ENCODE measurements at places on chromosomes 1 and 21.

DNA sequence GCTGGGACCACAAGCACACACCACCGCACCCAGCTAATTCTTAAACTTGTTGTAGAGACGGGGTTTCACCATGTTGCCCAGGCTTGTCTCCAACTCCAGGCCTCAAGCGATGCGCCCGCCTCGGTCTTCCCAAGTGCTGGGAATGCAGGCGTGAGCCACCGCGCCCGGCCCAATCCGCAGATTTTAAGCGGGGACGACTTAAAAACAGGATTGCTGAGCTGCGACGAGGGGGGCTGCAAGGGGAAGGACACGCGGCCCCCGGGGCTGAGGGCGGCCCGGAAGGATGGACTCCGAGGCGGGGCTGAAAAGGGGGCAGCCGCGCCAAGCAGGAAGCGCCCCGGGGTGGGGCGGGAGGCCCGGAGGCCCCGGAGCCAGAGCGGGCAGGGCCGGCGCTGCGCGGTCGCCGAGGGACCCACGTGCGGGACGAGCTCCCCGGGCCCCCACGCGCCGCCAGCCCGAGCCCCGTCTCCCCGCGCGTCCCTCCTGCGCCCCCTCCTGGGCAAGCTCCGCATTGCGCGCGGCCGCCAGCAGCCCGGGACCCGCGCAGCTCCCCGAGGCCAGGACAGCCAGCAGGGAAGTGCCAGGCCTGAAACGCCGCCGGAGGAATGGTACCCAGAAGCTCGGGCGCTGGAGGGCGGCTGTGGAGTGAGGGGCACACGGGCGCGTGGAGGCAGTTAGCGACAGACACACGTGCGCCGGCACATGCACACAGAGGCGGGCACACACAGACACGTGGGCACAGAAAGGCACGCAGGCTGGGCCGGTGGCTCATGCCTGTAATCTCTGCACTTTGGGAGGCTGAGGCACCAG, 5.5 kb upstream of the PRKCZ start:
- DNase-seq = peak; percentile 83

GRCh38 chr21:41703857-41704501, 62.9 kb downstream of the RIPK4 start:
- no peak for DNase-seq

GRCh38 chr1:169959686-169960085, 66.0 kb upstream of the SCYL3 start:
- peak; percentile 47 for DNase-seq

DNA sequence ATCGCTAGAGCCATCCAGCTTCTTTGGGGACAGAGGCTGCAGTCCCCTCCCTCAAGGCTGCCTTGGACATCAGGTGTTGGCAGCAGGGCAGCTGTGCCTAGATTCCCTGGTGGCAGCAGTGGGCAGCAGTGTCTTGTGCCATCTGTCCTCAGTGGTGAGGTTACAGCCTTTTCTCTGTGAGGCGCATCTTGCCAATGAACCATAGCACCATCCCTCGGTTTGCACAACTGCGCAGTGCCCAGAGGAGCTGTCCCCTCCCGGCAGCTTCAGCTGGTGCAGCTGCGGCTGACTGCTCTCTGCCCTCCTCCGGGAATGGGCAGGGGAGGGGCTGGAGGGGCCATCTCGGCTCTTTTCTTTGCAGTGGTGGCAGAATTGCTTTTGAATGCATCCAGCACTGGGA, 59.0 kb upstream of the C8B start:
- DNase-seq = no peak

- peak; percentile 87 for DNase-seq
These were observed 1793.9 kb downstream of the NCAM2 start for GRCh38 chr21:22791986-22792560.

GRCh38 chr1:194366705-194367104, 1180.3 kb upstream of the B3GALT2 start:
- DNase-seq = no peak

DNA sequence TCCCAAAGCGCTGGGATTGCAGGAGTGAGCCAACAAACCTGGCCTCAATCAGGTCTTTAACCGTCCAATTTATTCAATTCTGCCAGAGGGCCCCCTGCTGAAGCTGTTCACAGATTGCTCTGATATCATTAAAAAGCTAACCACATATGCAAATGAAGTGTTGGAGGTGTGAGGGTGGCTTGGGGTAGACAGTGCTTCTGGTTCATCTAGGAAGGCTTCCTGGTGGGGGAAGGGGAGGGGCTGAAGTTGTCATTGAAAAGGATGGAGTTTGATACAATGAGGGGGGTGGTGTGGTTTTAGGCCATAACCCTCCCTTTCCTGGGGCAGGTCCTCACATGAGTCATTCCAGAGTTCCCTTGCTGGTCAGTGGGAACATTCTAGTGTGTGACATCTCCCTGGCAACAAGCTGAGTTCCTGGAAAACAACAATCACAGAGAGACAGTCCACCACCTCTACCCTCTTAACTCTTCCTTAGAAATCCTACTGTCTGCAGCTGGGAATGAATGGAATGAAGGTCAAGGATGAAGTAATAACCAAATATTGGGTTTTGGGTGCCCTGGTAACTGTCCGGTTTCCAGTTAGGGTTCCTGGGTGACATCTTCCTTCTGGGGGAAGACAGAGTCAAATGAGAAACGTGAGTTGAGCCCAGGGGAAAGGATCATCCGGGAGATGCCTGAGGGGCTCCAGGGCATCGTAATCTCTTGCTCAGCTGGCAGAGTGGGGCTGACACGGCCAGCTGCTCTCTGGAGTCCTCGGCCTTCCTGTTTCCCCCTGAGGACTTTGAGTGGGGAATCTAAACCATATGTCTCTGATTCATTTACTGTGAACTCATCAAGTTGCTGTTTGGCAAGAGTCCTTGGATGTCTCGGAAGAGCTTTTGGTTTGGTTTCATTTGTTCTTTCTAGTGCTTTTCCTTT, 32.2 kb downstream of the BATF3 start:
- DNase-seq = peak; percentile 96

- no peak for DNase-seq
These were observed 202.9 kb upstream of the ADGRL2 start for GRCh38 chr1:81597720-81598426.

DNA sequence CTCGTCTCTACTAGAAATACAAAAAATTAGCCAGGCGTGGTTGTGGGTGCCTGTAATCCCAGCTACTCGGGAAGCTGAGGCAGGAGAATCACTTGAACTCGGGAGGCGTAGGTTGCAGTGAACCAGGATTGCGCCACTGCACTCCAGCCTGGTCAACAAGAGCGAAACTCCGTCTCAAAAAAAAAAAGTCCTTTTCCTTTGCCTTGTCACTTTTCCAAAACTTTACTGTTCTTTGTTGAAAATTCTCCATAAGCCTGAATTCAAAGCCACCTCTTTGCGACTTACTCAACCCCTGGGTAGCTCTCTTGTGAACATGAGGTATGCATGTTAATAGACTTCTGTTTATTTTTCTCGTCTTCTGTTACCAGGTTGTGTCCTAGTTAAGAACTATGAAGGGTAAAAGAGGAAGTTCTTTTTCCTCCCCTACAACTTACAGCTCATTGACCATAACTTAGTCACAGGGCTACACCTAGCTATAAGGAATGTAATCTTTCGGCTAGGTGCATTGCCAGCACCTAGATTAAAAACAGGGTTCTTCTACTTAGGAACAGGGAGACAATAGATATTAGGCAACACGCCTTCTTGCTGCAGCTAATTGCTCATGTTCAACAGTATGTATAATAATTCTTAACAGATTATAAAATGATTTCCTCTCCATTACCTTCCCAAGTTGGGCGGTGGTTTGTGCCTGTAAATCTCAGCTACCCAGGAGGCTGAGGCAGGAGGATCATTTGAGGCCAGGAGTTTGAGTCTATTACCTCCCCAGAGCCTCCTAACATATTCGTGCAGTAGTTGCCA, 40.9 kb downstream of the PTAFR start:
- no peak for DNase-seq

GRCh38 chr1:108734171-108734865, 12.2 kb upstream of the STXBP3 start:
- DNase-seq = no peak

- DNase-seq = peak; percentile 12
These were observed 9.6 kb downstream of the OSCP1 start for GRCh38 chr1:36440646-36441045.

DNA sequence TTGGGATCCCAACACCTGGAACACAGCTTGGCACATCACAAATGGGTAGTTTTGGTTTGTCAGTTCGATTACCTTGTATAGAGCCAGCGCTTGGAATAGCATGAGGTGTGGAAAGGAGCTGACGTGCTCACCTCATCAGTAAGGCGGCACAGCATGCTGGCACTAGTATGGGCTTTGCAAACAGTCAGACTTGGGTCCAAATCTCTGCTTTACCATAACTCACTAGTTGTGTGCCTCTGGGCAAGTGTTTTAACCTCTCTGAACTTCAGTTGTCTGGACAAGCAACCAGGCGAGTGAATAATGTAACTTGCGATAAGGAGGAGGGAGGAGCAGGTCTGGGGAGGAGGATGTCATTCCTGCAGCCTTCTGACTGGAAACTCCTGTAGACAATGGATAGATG, 26.3 kb upstream of the NEK2 start:
- no peak for DNase-seq

DNA sequence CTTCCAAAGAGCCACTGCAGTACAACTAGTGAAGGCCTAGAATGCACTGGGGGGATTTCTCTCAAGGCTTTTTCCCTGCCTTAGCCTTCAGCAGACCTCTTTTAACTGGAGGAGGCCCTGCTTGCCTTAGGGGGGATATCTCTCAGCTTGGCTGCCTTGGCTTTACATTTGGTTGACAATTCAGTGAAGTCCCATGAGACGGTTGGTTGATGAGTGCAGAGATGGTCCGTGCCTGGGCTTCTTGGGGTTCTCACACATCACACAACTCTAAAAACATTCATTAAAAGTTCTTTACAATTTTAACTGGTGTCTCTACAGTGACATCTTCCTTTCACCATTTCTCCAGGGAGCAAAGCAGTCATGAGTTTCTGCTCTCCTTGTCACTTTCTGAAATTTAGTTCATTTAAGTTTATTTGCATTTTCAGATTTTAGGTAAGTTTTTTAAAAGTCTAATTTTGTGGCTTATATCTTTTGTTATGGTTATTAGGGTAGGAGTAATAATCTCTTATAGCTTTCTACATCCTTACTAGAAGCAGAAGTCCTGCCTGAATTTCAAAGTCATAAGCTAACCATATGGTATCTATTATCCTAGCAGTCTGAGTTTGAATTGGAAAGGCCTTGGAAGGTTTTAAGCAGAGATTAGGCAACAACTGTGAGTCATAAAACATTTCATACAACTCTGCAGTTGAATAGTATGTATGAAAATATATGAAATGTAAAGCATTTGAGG, 487.6 kb downstream of the DPYD start:
- DNase-seq = peak; percentile 97

GRCh38 chr1:167671727-167672511, 41.9 kb downstream of the RCSD1 start:
- DNase-seq = no peak

- DNase-seq = no peak
These were observed 681 bp upstream of the VANGL2 start for GRCh38 chr1:160399544-160400222.

DNA sequence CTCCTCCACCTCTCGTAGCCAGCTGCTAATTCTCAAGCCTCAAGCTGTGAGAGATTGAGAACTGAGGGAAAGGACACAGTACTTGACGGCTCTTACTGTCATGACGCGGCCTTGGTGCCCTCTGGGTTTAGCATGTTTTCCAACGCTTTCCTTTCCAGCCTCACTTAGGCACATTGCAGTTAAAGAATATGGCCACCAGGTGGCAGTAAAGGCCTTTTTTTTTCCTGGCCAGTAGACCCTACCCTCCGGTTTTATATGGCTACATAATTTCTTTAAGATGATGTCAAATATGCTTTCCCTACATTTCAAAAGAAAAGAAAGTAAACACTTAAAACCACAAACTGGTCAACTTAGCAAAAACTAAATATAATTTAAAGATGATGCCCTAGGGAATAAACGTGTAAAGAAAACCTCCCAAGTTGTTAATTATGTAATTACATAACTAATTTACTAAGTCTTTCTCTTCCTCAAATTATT, 56.8 kb upstream of the PRDX6 start:
- DNase-seq = peak; percentile 89

GRCh38 chr1:79322511-79323027, 316.0 kb upstream of the ADGRL4 start:
- peak; percentile 26 for DNase-seq

DNA sequence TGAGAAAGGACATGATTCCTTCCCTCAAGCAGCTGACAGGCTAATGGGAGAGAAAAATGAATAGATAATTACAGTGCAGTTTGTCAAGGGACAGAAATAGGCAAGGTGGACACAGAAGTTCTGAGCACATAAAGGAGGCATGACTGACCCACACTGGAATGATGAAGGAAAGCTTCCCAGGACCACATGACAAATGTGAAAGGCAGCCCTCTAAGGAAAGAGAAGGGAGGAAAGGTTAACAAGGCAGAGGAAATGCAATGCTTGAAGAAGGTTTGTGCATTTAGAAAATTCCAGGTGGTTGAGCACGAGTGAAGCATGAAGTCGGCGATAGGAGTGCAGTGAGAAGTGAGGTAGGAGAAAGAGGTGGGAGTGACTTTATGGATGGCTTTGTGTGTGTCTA, 37.4 kb downstream of the LAMC2 start:
- DNase-seq = no peak

DNA sequence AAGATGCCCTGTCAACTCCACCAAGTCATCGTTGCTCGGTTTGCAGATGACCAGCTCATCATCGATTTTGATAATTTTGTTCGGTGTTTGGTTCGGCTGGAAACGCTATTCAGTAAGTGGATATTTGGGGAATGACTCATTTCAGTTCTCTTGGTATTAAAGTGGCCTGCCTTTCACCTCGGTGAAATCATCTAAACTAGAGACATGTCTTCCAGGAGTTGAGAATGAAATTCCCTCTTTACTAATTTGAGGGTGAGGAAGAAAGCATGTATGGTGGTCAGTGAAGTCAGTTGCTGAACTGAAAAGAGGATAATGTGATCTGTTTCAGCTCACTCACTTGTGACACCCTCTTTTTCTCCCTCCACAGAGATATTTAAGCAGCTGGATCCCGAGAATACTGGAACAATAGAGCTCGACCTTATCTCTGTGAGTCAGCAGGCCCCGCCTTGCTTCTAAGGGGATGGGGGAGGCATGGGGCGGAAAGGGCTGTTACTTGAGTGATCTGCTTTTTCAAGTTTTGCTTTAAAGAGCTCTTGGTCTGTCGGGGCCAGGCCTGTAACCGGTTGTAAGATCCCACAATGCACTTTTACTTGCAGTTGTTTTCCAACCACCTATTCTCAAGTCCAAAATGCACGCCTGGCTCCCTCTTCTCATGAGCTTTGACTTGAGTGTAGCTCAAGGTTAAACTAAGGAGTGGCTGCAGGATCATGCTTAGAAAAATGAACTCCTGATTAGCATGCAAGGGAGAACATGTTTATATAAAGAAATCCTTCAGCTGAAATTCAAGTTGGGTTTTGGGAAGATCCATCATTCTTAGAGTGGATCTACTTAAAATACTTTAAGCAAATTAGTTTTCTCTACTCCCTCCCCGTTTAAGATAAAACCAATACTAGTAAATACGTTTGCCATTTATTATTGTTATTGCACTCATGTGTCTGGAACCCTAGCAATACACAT, 59.8 kb downstream of the CAPN2 start:
- DNase-seq = peak; percentile 86

DNA sequence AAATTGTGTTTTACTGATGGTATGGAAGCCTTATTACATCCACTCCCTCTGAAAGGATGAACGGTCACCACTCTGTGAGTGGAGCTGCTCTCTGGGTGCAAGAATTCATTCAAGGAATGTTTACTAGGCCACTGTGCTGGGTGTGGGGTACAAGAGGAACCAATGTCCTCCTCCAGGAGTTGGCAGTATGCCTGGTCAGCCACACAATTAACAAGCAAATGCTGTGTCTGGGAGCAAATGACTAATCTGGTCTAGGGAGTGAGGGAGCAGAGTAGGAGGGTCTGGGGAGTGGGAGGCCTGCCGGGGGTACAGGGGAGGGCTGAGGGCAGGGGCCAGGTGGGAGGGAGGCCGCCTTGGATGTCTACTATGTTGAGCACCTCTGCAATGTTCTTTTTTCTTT, 27.2 kb upstream of the TDRD10 start:
- peak; percentile 67 for DNase-seq

Data from adipocyte (in vitro differentiated cells).